CD4-positive, alpha-beta T cell treated with Interleukin-4 for 1 hour (primary cell): ENCODE measurements at places on chromosomes 12 and 14.
A peak's percentile ranks its signal among the peaks of the same experiment; 100 is the strongest.

GRCh38 chr12:106223485-106224354 is 24.1 kb downstream of the CKAP4 start:
- peak; percentile 76 for DNase-seq

GRCh38 chr14:72443991-72444441 is 449.9 kb downstream of the DPF3 start:
- no peak for DNase-seq

DNA sequence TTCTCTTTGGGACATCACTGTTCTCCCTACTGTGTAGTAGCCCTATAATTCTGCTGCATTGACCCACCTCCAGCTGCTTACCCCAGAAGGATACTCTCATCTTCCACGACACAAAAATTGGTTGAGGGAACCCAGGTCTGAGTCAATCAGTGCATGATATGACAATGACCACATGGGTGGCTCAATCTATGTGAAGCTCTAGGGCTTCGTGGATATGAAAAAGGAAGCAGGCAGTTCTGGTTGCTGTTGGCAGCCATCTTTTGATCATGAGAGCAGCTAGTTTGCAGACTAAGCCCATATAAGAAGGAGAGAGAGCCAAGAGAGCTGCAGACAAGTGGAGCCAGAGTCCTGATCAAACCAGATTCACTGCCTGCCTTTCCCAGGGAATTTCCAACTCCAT is 57.9 kb downstream of the AVPR1A start:
- no peak for DNase-seq

DNA sequence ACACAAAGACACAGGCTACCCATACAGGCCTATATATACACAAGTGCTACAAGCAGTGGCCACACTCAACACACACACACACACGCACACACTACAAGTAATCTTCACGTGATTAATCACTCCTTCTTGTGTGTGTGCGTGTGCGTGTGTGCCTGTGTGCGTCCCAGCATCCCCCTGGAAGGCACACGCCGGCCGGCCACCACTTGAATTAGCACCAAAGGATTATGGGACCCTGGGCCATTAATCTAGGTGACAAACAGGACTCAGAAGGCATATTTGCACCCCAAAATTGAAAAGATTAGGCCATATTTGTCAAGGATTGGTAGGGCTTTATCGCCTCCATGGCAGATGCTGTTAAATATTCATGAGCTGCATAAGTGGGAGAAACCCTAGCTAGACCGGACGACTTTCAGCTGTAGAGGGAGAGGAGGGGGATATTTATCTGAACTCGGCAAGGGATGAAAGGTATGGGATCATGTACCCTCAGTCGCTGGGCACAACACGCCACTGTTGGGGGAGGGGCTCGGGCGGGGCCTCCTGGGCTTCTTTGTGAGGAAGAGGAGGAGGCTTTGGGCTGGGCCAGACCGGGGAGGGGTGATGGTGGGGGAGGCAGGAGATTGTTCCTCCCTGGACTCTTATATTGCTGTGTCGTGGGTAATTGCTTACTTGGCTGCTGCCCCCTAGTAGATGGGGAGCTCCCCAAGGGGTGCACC is 89.6 kb upstream of the LHX5 start:
- no peak for DNase-seq

DNA sequence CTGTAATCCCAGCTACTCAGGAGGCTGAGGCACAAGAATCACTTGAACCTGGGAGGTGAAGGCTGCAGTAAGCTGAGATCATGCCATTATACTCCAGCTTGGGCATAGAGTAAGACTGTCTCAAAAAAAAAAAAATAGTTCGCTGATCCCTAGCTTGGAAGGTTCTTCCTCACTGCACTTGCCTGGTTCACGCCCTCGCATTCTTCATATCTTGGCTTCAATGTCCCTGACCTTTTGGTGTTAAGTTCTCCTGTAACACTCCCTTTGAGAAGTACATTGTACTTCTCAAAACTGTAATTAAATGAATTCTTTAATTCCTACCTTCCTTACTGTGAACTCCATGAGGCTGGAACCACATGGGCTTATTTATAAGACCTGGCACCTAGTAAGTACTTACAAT is 16.5 kb upstream of the TPCN1 start:
- no peak for DNase-seq
